OCI-LY7 (cell line): ENCODE measurements at places on chromosomes 7 and 10.

GRCh38 chr7:157529768-157530560, 193.2 kb downstream of the DNAJB6 start:
- no peak for DNase-seq

DNA sequence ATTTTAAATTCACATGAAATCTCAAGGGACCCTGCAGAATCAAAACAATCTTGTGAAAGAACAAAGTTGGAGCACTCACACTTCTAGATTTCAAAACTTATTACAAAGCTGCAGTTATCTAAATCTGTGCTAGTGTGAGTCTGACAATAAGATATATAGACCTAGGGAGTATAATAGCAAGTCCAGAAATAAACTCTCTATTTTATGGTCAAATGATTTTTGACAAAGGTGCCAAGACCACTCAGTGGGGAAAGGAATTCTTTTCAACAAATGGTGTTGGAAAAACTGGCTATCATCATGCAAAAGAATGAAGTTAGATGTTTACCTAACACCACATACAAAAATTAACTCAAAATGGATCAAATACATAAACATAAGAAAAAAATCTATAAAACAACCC, 68.2 kb downstream of the TFEC start:
- DNase-seq, result no peak

GRCh38 chr7:75567948-75568595, 76.0 kb downstream of the SPDYE5 start:
- no peak for DNase-seq

- DNase-seq, result peak; percentile 46
These were observed 699.9 kb downstream of the INHBA start for GRCh38 chr7:41002741-41003610.

DNA sequence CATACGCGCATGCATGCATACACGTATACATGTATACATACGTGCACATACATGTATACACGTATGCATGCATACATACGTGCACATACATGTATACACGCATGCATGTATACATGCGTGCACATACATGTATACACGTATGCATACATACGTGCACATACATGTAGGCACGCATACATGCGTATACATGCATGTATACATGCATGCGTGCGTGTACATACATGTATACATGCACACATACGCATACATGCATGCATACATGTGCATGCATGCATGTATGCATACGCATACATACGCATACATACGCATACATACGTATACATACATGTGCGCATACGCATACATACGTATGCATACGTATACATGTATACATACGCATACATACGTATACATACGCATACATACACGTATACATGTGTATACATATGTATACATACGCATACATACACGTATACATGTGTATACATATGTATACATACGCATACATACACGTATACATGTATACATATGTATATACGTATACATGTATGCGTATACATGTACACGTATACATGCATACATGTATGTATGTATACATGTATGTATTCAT, 19.0 kb upstream of the MTURN start:
- DNase-seq, result no peak

- no peak for DNase-seq
These were observed 290.7 kb downstream of the SKIDA1 start for GRCh38 chr10:21234761-21235160.

GRCh38 chr10:24385776-24386175, 176.8 kb downstream of the KIAA1217 start:
- no peak for DNase-seq

GRCh38 chr7:81707196-81707595, 62.7 kb downstream of the HGF start:
- DNase-seq, result no peak

DNA sequence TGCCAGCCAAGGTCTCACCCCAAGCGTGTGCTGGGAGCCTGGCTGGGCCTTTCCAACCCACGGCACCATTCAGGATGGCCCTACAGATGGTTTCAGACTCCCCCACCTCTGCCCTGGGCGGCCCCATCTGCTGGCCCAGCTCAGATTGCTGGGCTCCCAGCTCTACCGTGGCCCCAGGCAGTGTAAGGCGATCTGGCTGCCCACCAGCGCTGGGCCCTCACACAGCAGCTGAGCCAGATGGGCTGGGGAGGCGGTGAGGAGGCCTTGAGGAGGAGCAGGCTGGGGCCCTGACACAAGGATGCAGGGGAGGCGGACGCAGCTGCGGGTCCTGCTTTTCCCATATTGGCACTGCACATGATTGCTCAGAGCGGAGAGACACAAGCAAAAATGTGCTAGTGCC, 162.8 kb downstream of the NRF1 start:
- DNase-seq, result no peak

DNA sequence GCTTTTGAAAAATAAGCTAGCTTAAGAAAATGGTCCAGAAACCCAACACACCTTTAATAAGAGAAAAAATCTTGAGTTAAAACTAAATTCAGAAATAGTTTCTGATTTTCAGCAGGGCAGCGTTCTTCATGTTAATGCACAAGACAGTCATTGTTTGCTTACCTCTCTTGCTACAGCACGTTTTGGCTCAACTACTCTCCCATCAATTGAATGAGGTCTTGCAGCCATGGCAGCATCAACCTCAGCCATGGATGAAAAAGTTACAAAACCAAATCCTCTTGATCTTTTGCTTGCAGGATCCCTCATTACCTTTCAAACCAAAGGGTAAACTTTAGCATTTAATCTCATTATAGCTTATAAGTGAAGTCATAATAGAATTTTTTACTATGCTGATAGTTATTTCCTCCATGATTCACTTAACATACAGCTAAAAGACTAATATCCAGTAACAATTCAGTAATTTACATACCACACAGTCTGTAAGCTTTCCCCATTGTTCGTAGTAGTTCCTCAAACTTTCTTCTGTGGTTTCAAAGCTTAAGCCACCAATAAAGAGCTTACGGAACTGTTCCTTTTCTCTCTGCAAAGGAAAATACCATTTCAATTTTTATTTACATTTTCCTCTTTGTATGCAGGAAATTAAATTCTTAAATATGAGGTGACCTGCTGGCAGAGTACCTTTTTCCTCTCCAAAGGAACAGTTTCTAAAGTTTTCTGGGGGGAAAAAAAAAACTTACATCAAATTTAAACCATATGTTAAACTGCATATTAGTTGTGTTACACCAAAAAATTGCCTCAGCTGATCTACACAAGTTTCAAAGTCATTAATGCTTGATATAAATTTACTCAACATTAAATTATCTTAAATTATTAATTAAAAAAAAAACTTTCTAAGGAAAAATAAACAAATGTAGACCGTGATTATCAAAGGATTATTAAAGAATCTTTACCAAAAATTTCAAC, 3.1 kb downstream of the HNRNPA2B1 start:
- peak; percentile 58 for DNase-seq

- DNase-seq, result no peak
These were observed 516.7 kb downstream of the ADRA2A start for GRCh38 chr10:111593578-111593977.
